Anterior cingulate cortex (tissue), 58 donors: ENCODE measurements at places on chromosomes 6 and 20.

DNA sequence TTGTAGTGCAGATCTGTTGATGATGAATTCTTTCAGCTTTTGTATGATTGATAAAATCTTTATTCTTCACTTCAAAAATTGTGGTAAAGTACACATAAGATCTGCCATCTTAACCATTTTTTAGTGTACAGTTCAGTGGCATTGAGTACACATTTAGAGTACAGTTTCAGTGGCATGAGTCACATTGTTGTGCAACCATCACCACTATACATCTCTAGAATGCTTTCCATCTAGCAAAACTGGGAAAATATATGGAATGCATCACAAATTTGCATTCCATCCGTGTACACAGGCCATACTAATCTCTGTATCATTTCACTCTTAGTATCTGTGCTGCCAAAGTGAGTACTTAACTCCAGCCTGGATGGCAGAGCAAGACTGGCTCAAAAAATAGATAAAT, 28.7 kb downstream of the SIRPD start:
- no peak for DNase-seq

GRCh38 chr20:51064137-51064536, 41.2 kb upstream of the KCNG1 start:
- DNase-seq, result no peak

GRCh38 chr6:156904176-156904967, 127.2 kb downstream of the ARID1B start:
- no peak for DNase-seq

GRCh38 chr6:13331516-13332348, 3.4 kb upstream of the TBC1D7 start:
- no peak for DNase-seq

DNA sequence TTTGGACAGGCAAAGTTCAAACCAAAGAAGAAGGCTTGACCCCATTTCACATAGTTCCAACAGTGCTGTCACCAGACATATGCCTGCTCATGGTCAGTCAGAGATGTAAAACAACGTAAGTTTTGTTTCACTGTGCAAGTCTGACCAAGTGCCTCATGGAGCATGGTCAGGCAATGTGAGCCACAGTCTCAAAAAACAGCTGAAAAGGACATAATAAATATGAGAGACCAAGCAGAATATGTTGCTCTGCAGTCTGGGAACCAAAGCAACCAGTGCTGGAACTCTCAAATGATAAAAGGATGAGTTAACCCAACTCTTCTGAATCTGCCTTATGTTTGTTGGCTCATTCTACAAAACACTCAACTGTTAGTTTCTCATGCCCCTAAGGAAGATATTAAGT, 39.9 kb upstream of the DST start:
- DNase-seq, result no peak
